ENCODE measurements at places on chromosomes 7 and 10. TPM values are rescaled to one million over a fixed set of nuclear protein-coding genes. Genes with fewer than 3 reads are reported as not detected.

FAM25A gene
- not detected for total RNA-seq

TUBAL3 gene
- total RNA-seq = not detected

DNA sequence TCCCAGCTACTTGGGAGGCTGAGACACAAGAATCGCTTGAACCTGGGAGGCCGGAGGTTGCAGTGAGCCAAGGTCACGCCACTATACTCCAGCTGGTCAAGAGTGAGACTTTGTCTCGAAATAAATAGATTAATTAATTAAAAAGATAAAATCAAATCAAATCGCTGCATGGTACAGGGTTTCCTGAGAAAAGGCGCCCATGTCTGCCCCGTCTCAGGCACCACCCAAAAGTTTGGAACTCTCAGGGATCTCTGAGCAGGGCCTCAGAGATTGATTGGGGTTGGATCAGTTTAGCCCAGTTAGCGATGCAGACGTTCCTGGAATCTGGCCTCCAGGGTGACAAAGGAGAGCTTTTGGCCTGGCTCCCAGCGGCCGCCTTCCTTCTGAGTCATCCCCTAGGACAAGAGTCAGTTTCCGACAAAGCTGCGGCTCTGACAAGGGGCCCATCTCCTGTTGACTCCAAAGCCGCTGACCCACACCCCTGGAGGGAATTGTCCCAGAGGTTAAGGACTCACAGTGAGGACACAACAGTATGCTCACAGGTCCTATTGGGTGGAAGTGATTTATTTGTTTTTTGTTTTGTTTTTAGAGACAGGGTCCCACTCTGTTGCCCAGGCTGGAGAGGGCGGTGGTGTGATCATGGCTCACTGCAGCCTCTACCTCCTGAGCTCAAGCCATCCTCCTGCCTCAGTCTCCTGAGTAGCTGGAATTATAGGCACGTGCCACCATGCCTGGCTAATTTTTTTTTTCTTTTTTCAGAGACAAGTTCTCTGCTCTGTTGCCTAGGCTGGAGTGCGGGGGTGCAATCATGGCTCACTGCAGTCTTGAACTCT, 6.8 kb downstream of the ORAI2 start:
- no peak overlapping the region for H3K4me3 ChIP-seq
- H3K36me3 ChIP-seq = peaks cover 7% of the 10 kb centered on the region
- H3K27me3 ChIP-seq = no peaks in the 10 kb centered on the region
- H3K27ac ChIP-seq = no peak overlapping the region
- no peaks in the 10 kb centered on the region for H3K4me1 ChIP-seq

GRCh38 chr7:82175319-82175718, 268.3 kb downstream of the CACNA2D1 start:
- H3K27me3 ChIP-seq = no peaks in the 10 kb centered on the region
- no peaks in the 10 kb centered on the region for H3K36me3 ChIP-seq
- no peaks in the 10 kb centered on the region for H3K4me1 ChIP-seq
- no peak overlapping the region for H3K4me3 ChIP-seq
- no peak overlapping the region for H3K27ac ChIP-seq

DNA sequence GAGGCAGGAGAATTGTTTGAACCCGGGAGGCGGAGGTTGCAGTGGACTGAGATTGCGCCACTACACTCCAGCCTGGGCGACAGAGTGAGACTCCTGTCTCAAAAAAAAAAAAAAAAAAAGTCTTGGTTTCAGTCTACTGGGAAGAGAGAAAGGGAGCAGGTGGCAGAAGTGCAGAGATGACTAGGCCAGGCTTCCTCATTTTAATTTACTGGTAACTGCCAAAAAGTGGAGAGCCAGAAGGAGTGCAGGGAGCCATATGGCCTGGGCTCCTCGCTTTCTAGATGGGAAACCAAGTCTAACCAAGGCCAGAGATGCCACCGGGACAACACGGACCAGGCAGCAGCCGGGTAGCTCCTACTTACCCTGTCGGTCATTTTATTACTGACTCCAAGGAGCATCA, 12.2 kb downstream of the SEPHS1 start:
- peaks cover 11% of the 10 kb centered on the region for H3K36me3 ChIP-seq
- H3K27me3 ChIP-seq = no peaks in the 10 kb centered on the region
- DNase-seq = no peak
- no peaks in the 10 kb centered on the region for H3K4me1 ChIP-seq
- H3K4me3 ChIP-seq = no peak overlapping the region

DNA sequence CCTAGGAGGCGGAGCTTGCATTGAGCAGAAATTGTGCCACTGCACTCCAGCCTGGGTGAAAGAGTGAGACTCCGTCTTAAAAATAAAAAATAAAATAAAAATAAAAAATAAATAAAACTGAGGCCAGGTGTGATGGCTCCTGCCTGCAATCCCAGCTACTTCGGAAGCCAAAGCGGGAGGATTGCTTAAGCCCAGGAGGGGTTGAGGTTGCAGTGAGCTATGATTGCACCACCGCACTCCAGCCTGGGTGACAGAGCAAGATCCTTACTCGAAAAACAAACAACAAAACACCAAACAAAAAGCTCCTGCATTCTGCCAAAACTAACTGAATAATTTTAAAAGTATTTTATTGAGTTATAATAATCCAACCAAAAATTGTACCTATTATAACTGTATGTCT, 36.2 kb downstream of the AGAP4 start:
- no peaks in the 10 kb centered on the region for H3K4me1 ChIP-seq
- DNase-seq = no peak
- H3K36me3 ChIP-seq = no peaks in the 10 kb centered on the region
- no peaks in the 10 kb centered on the region for H3K27me3 ChIP-seq

DNA sequence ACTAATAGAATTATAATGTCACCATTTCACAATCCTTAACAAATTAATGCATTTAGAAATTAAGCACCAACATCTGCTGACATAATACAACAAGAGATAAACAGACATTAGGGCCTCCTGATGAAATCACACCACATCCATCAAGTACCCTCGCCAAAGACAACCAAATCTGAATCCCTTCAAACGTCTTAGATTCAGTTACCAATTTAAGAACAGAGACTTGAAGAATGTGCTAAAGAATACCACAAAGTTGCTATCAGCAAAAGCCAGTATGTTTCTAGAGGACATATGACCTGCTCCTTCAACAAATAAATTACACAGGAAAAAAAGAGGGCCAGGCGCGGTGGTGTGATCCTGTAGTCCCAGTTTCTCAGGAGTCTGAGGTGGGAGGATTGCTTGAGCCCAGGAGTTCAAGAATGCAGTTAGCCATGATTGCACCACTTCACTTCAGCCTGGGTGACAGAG, 144.5 kb downstream of the REEP3 start:
- no peak for DNase-seq
- H3K36me3 ChIP-seq = no peaks in the 10 kb centered on the region
- no peaks in the 10 kb centered on the region for H3K27me3 ChIP-seq
- H3K4me3 ChIP-seq = no peak overlapping the region
- no peak overlapping the region for H3K27ac ChIP-seq

DNA sequence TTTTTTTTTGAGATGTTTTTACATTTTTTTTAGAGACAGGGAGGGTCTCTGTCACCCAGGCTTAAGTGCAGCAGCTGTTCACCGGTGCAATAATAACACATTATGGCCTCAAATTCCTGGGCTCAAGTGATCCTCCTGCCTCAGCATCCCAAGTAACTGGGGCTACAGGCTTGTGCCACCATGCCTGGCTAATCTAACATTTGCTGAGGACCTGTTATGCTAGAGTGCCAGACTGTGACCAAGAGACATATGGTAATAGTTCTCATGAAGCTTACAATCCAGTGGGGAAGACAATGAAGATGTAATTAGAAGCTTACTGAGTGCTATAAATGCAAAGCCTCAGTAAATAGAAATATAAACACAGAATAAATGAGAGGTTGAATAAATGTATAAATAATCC, 17.6 kb upstream of the ORC5 start:
- no peaks in the 10 kb centered on the region for H3K36me3 ChIP-seq
- H3K27me3 ChIP-seq = peaks cover 7% of the 10 kb centered on the region
- H3K27ac ChIP-seq = no peak overlapping the region
- H3K4me3 ChIP-seq = no peak overlapping the region

- H3K27ac ChIP-seq = no peak overlapping the region
- no peak overlapping the region for H3K4me3 ChIP-seq
- no peaks in the 10 kb centered on the region for H3K27me3 ChIP-seq
- H3K36me3 ChIP-seq = peaks cover 34% of the 10 kb centered on the region
These were observed 108.7 kb downstream of the MKLN1 start for GRCh38 chr7:131436384-131436783.

DNA sequence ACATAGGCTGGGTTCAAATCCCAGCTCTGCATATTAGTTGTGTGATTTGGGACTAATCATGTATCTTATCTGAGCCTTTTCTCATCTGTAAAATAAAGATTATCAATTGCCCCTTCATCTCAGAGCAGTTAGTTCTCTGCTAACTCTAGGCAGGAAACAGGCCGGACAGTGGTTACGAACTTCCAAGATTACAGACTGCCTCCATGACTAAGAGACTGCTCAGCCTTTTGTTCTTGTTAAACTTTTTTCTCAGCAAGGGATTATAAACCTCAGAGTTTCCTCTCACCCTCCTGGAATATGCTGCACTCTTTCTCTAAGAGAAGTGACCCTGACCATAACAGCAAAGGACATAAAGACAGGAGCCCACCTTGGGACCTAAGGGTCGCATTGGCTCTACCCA, 52.5 kb upstream of the NFKB2 start:
- no peak overlapping the region for H3K4me3 ChIP-seq
- no peaks in the 10 kb centered on the region for H3K27me3 ChIP-seq
- no peak for DNase-seq
- H3K27ac ChIP-seq = no peak overlapping the region
- H3K36me3 ChIP-seq = peaks cover 6% of the 10 kb centered on the region

GRCh38 chr10:93438613-93439253, 43.4 kb downstream of the MYOF start:
- no peaks in the 10 kb centered on the region for H3K4me1 ChIP-seq
- no peak for DNase-seq
- no peaks in the 10 kb centered on the region for H3K36me3 ChIP-seq
- H3K4me3 ChIP-seq = no peak overlapping the region

DNA sequence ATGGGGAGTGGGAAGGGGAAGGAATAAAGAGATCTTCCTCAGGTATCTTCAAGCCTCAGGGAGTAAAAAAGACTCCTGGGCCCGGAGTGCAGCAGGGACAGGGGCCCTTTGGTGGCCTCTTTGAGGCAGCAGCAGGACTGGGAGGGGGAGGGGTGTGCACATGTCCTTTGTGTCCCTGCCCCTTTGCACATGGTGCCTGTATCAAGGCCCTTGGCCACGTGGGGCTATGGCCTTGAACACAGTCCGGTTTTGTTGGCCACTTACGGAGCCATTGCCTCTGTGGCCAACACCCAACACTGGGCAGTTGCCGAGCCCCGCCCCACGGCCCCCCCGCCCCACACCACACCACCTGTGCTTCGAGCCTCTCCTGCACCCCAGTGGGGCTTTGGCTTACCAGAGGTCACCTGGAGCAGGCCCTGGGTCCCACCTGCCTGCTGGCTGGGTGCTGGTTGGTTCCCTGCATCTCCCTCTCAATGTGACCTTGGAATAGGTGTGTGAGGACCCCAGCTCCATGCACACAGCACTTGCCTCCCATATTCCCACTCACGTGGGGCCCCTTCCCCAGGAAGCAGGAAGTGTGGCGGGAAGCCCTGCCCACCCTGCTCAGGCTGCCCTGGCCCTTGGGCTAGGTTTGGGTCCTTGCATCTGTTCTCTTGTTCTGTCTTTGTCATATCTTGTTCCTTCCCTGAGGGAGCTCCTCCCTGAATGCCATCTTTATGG, 5.4 kb downstream of the SAP25 start:
- H3K4me1 ChIP-seq = peaks cover 14% of the 10 kb centered on the region
- no peak for DNase-seq
- peaks cover 21% of the 10 kb centered on the region for H3K36me3 ChIP-seq

DNA sequence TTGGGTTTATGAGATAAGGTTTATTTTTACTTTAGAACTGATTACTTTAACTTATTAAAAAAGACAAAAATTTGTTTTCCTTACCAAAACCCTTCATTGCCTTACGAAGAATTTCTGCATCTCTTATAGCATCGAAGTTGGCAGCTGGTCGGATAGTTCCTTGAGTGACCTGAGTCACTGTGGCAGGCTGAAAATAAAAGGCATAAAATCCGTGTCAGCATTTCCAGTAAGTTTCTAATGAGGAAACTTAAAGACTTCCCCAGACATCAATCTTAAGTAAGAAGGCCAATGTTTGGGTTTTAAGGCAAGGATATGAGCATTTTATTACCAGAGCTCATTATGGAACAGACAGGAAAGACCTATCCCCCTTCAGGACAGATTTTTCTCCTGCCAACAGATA, 25.6 kb downstream of the ANXA7 start:
- no peaks in the 10 kb centered on the region for H3K4me1 ChIP-seq
- DNase-seq = no peak
- H3K36me3 ChIP-seq = peaks cover 60% of the 10 kb centered on the region
- H3K27me3 ChIP-seq = no peaks in the 10 kb centered on the region

DNA sequence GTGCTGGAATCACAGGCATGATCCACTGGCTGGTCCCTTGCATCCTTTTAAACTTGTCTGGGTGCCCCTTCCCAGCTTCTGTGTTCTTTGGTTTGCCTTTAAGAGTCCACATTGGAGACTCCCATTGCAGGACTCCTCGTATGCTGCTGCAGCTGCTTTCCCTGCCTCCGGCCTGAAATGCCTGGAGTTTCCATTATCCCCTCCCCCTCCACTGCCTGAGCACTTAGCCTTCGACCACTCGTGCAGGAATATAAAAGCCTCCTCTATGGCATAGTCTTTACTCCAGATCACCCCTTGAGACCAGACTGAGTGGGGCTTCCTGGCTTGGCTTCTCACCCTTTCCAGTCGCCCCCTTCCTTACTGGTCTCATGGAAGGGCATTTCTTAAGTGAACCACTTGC, 80.2 kb downstream of the RHOBTB1 start:
- H3K4me3 ChIP-seq = no peak overlapping the region
- no peaks in the 10 kb centered on the region for H3K27me3 ChIP-seq
- no peak for DNase-seq
- H3K36me3 ChIP-seq = no peaks in the 10 kb centered on the region
- H3K4me1 ChIP-seq = no peaks in the 10 kb centered on the region

- no peak for DNase-seq
- no peaks in the 10 kb centered on the region for H3K36me3 ChIP-seq
- no peak overlapping the region for H3K4me3 ChIP-seq
- peaks cover 34% of the 10 kb centered on the region for H3K27me3 ChIP-seq
These were observed 34.0 kb downstream of the TMEM270 start for GRCh38 chr7:73894733-73895551.

DNA sequence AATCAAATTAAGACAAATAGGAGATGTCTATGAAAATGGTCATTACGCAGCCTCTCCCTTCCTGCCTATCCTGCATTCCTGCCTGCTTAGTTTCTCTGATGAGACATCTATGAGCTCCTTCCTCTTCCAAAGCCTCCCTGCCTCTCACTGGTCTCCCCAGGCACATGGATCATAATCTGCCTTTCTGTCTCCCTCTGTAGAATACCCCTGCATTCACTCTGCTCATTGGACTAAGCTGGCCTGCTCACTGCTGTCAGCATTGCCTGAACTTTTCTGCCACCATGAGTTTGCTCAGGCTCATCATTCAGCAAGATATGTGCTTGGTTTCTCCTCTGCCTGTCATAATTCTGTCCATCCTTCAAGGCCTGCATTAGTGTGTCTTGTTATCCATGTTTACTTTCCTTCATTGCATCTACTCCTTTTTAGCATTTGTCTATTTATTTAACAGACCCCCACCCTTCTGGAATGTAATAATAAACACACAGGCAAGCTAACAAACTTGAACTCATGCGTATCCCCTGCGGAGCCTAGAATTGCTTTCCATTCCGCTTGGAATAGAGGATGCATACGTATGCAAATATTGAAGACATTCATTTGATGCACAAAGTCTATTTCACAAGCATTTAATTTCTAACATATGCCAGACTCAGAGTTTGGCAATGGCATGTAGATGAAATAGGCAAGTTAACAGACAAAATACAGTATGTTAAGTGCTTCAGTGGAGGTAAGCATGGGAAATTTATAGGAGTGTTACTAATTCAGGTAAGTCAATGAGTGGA, 88.3 kb downstream of the PTPRZ1 start:
- no peaks in the 10 kb centered on the region for H3K4me1 ChIP-seq
- H3K27ac ChIP-seq = no peak overlapping the region
- no peak overlapping the region for H3K4me3 ChIP-seq
- H3K27me3 ChIP-seq = no peaks in the 10 kb centered on the region

Measured in T-cell (primary cell).